Kidney (tissue), 22 donors: ENCODE measurements at places on chromosomes 5 and 9. TPM values are rescaled to one million over a fixed set of nuclear protein-coding genes. Genes with fewer than 3 reads are reported as not detected.

- peak; percentile 34 for DNase-seq
Observed at GRCh38 chr5:128626536-128627090, 88.6 kb upstream of the FBN2 start.

DNA sequence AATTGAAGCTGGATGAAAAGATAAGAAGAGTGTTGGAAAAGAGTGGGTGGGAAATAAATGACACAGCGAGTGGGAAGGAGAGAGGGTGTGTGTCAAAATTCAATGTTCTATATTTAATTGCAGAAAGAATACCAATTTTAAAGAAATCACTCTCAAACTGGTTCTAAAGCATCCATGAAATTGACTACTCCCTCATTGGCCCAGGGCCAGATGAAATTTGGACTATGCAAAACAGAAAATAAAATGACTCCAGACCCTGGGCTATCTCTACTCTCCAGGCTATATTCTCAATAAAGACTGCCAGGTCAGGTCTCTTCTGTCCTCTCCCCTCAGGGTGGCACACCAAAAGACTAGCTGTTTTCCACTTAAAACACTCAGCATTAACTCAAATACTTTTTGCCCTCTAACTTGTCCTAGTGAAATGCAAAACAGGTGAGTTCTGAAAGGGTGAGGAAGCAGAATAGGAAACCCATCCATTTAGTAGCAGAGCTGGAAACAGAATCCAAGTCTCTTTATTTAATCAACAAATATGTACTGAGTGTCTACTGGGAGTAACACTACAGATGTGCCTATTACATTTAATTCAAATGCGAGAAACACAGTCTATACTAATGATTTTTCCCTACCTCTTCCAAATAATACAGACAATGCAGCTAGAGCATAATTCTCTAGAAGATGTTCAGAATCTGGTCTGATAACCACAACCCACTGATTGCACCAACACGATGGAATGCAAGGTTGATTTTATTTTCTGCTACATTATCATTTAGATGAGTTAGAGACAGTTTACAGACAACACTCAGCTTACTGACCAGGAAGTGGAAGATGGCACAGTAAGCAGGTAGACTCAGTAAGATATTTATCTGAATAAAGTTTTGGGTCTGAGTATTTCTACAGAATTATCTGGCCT is 42.1 kb downstream of the EFCAB9 start:
- no peak for DNase-seq

DNA sequence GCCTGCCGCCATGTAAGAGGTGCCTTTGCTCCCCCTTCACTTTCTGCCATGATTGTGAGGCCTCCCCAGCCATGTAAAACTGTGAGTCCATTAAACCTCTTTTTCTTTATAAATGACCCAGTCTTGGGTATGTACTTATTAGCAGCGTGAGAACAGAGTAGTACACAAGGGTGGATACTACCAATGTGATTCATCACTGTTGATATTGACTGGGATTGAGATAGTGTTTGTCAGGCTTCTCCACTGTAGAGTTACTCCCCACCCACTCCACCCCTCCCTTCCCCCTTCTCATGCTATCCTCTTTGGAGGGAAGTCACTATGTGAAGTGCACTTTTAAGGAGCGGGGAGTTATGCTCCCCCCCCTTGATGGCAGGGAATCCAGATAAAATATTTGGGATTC is 11.4 kb upstream of the CRHBP start:
- no peak for DNase-seq

Gene TUSC1
- polyA plus RNA-seq, result 16.7 TPM

GRCh38 chr9:74645007-74645639 is 148.0 kb downstream of the RORB start:
- peak; percentile 63 for DNase-seq

Gene F12
- 3.1 TPM for polyA plus RNA-seq

DNA sequence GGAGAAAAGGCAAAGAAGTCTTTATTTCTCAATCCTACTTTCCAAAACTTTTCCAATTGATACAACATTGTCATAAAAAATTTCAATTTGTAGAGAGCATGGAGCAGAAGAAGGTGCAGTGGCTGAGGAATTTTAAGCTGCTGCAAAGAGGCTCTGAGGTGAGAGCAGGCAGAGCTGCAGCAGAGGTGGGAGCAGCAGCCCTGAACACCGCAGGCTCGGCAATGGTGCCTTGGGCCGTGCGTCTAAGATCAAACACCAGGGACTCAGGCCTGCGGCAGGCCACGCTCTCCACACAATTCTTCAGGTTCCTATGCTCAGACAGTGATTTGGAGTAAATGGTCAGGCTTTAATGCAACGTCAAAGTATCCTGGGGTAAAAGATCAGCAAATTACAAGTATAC is 46.3 kb downstream of the SIL1 start:
- DNase-seq, result no peak

DNA sequence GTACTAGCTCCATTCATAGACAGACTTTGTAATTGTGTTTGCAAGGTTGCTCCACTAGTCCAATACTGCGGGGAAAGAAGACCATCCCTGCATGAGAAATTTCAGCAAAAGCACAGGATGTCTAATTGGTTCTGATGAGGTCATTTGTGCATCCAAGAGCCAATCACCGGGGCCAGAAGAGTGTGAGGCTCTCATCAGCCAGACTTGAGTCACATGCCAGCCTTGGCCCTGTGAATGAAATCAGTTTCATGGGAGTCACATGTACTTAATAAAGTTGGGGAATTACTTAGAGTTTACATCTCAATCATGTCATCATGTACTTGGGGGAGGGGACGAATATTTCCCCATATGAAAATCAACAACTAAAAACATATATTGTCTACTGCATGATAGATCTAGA is 1236.0 kb downstream of the MAT2B start:
- DNase-seq, result no peak

DNA sequence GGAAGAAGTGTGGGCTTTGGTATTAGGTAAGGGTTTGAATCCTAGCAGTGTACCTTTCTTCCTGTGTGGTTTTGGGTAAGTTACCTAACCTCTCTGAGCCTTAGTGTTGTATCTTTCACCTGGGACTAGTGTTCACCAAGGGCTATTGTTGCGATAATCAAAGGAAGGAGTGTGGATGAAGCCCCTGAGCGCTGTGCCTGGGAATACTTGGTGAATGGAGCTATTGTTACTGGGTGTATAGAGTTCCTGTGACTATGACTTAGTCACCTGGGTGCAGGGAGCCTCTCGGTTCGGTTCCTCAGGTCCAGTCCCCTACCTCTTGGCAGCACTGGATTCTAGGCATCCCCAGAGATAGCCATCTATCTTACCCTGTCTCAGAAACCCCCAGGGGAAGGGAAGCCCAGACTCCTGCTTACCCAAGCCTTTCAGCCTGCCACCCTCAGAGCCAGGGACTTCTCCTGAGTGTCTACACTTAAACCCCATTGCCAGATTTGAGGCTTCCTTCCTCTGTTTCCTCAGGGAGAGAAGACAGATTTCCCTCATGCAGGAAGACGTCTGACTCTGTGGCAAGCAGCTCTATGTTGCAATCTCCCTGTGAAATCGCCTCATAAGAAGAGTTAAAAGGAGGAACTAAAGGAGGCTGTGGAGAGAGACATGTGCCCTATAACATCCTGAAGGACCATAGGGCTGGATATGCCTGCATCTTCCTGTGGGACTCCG is 181.0 kb upstream of the PITX1 start:
- peak; percentile 13 for DNase-seq

- DNase-seq, result no peak
Observed at GRCh38 chr5:32989815-32990214, 278.7 kb downstream of the NPR3 start.

DNA sequence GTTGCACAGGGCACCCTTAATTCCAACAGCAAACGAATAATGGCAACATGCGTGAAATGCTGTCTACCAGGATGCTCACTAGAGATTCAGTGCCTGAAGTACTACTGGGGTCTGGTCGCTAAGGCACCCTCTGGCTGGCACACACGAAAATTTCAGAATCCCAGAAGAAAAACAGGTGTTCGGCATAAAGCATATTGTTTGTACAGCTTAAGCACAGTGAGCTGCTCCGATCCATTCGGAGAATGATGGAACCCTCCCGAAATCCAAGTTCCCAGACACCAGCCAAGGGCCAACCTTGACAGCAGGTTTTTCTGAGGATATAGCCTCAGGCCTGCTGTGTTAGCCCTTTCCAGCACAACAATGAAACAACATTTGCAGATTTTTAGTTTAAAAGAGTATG is 61.4 kb upstream of the ALDH1B1 start:
- DNase-seq, result no peak

DNA sequence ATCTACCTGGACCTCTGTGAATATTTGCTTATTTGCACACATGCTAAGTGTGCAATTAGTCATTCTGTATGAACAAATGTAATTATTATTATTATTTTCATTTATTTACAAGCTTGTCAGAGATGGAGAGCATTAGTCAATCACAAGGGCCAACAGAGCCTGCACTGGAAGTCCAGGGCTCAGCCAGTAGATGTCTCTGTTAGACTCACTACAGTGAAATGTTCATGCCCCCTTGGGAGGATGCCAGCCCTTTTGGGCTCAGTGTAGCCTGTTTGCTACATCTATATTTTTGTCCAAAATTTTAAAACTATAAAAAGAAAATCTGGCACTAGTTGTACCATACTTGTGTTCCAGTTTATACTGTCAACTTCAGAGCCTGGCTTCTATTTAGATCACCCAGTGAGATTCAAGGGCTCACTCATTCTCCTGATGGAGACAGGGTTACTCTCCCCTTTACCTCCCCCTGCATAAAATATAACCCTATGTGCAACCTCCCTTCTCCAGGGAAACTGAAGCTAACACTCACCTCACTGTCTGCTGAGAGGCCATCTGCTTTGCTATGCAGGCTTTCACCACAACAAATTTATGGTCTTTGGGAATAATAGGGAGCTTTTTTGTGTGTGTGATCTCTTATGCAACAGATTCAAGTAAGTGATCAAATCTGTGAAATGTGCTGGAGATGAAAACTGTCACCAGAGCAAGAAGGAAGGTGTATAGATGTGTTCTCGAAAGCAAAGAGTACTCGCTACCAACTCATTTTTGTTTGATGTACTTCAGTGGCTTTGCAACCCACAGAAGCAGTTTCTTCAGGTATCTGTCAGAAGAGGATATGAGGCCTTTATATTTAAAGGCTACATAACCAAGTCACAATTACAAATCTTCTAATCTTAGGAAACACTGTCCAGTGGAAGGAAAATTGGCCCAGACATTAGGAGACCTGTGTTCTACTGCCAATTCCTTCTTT is 99.9 kb upstream of the TLE4 start:
- peak; percentile 10 for DNase-seq

DNA sequence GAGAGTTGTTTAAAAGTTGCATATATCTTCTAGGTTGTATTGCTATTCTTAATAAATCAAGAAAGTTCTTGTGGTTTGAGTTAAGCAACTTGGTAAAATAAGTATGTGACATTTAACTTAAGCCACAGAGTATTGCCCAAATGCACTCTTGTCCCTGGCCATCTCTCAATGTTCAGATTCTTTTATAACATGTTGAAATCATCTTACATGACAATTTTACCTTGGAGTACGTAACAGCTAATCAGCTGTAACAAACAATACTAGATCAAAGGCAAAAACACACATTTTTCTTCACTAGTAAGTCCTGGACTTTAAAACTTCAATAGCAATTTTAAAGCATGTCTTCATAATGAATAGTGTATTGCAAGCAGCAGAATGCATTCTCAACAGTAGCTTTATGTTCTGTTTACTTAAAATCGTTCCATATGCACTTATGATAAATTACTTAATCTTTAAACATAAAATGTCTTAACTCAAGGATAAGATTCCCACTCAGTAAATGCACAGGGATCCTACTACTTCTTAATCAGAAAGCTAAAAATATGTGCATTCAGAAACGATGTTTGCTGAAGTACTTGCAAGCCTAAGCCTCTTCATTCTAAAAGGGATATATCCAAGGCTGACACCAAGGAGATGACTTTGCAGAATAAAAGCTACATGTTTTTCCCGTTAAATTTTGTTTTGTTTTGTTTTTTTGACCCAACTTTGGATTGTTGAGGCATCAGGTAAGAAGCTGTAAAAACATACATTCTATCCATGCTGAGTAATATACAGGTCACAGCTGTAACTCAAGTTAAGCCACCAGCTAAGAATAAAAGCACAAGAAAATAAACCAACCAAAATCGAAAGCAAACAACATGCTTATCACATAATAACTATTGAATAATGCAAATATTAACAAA is 86.1 kb upstream of the NFIB start:
- no peak for DNase-seq

Gene CORO2A
- polyA plus RNA-seq, result 0.90 TPM

Gene LCN9
- not detected for polyA plus RNA-seq

GRCh38 chr5:176819476-176819875 is 9.1 kb downstream of the UNC5A start:
- DNase-seq, result no peak

- DNase-seq, result no peak
Observed at GRCh38 chr9:89746385-89747116, 141.7 kb downstream of the GADD45G start.

GRCh38 chr5:33102551-33102950 is 338.2 kb upstream of the TARS1 start:
- no peak for DNase-seq

GRCh38 chr5:123387313-123387712 is 35.9 kb downstream of the CEP120 start:
- DNase-seq, result no peak

GRCh38 chr9:33791117-33791516 is 4.2 kb upstream of the PRSS3 start:
- no peak for DNase-seq

Gene SPATA31A3
- polyA plus RNA-seq, result not detected

Gene ANKRD18A
- 2.4 TPM for polyA plus RNA-seq

- no peak for DNase-seq
Observed at GRCh38 chr5:149664666-149665415, 65.3 kb upstream of the PPARGC1B start.

DNA sequence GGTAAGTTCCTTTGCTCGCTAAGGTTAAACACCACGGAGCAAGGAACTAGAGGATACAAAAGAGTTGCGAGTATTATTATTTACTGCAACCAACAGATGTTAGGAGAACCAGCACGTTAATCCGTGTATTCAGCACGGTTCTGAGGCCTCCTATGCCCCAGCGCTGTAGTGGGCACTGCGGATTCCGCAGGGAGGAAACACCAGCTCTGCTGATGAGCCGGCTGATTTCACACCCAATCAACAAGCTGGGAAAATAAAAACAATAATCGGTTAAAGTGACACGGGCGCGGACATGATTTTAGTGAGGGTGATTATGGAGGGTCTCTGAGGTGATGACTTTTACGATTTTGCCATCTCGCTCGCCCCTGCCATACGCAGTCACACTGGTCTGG is 702 bp upstream of the PRELID2 start:
- DNase-seq, result peak; percentile 24

Gene OR1Q1
- polyA plus RNA-seq, result not detected

GRCh38 chr5:57066924-57067596 is 106.8 kb upstream of the GPBP1 start:
- no peak for DNase-seq

- no peak for DNase-seq
Observed at GRCh38 chr5:44835693-44836092, 26.9 kb downstream of the MRPS30 start.

DNA sequence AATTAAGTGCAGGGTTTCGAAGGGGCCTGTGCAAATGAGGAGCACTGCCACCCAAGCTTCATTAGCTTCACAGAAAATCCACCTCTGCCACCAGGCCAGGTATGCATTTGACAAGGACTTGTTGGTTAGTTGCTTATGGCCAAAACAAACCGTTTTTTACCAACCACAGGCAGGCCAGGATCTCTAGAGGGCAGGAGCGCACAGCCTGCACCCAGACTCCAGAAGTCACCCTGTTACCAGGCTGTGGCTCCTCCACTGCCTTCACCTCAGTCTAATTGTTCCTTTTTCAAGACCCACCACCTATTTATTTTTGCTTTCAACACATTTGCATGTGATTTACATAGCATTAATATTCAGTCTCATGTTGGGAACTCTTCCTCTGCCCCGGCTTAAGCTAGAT is 78.3 kb upstream of the HSPA9 start:
- DNase-seq, result no peak

GRCh38 chr9:95648225-95648624 is 131.5 kb upstream of the PTCH1 start:
- DNase-seq, result no peak

Gene GLDC
- 79.7 TPM for polyA plus RNA-seq
